Epithelial cell of umbilical artery (primary cell): ENCODE measurements at places on chromosomes 11 and 22. TPM values are rescaled to one million over a fixed set of nuclear protein-coding genes. Genes with fewer than 3 reads are reported as not detected.

ZNRD2 gene
- total RNA-seq: 37.5 and 92.2 TPM in 2 replicates

OR52I2 gene
- total RNA-seq: not detected in 2 replicates

CCDC88B gene
- 1.3 and 1.7 TPM in 2 replicates for total RNA-seq

OR8K1 gene
- total RNA-seq: not detected in 2 replicates

PRR5L gene
- 11.0 and 12.9 TPM in 2 replicates for total RNA-seq

SHANK2 gene
- total RNA-seq: not detected in 2 replicates

USP2 gene
- 0.15 and 0.32 TPM in 2 replicates for total RNA-seq

SULT4A1 gene
- total RNA-seq: 0.32 TPM in 1 of 2 replicates, not detected in the other

TAGLN gene
- total RNA-seq: 38.8 and 46.1 TPM in 2 replicates

C11orf91 gene
- 0.32 TPM in 1 of 2 replicates, not detected in the other for total RNA-seq

OR2AG1 gene
- not detected in 2 replicates for total RNA-seq

IRAG1 gene
- total RNA-seq: under 0.01 and 0.46 TPM in 2 replicates

KRTAP5-7 gene
- not detected in 2 replicates for total RNA-seq

GRM5 gene
- total RNA-seq: under 0.01 TPM in 2 replicates

GPHA2 gene
- total RNA-seq: not detected in 2 replicates

CHRDL2 gene
- not detected in 2 replicates for total RNA-seq

OR6A2 gene
- total RNA-seq: under 0.01 and 0.46 TPM in 2 replicates

PITPNB gene
- total RNA-seq: 27.3 and 43.8 TPM in 2 replicates

FAM111B gene
- total RNA-seq: 15.6 and 26.0 TPM in 2 replicates

KCNQ1OT1 gene
- 0.65 and 1.5 TPM in 2 replicates for total RNA-seq

OR52N5 gene
- total RNA-seq: not detected in 2 replicates

ART1 gene
- not detected in 2 replicates for total RNA-seq

FAT3 gene
- total RNA-seq: under 0.01 TPM in 2 replicates

JAM3 gene
- 114 and 160 TPM in 2 replicates for total RNA-seq

OR8G5 gene
- not detected in 2 replicates for total RNA-seq

F2 gene
- total RNA-seq: not detected in 2 replicates

DRD4 gene
- not detected in 2 replicates for total RNA-seq

CD3E gene
- total RNA-seq: not detected in 2 replicates

PHF21B gene
- 0.32 TPM in 1 of 2 replicates, not detected in the other for total RNA-seq

UVRAG gene
- 48.1 and 69.5 TPM in 2 replicates for total RNA-seq

C11orf24 gene
- 9.3 and 10.7 TPM in 2 replicates for total RNA-seq

MRPL49 gene
- total RNA-seq: 27.6 and 32.4 TPM in 2 replicates

C22orf42 gene
- not detected in 2 replicates for total RNA-seq

TENM4 gene
- total RNA-seq: under 0.01 and 2.3 TPM in 2 replicates

KRTAP5-8 gene
- total RNA-seq: not detected in 2 replicates

CALCA gene
- not detected in 2 replicates for total RNA-seq

RBMXL2 gene
- total RNA-seq: under 0.01 TPM in 1 of 2 replicates, not detected in the other

RAC2 gene
- total RNA-seq: 8.8 and 19.5 TPM in 2 replicates

SLCO2B1 gene
- total RNA-seq: 0.30 TPM in 1 of 2 replicates, not detected in the other

CCDC116 gene
- 0.15 TPM in 1 of 2 replicates, not detected in the other for total RNA-seq

SLC22A25 gene
- total RNA-seq: not detected in 2 replicates

CAPN5 gene
- 8.1 TPM in 2 replicates for total RNA-seq

C11orf58 gene
- total RNA-seq: 230 and 239 TPM in 2 replicates

SCN4B gene
- total RNA-seq: under 0.01 and 0.15 TPM in 2 replicates

OR2AG2 gene
- under 0.01 and 0.15 TPM in 2 replicates for total RNA-seq

NOL12 gene
- total RNA-seq: 25.0 and 49.2 TPM in 2 replicates

RASSF10 gene
- under 0.01 TPM in 1 of 2 replicates, not detected in the other for total RNA-seq

MRGPRX3 gene
- not detected in 2 replicates for total RNA-seq

GTSE1 gene
- 7.5 and 10.6 TPM in 2 replicates for total RNA-seq

EFCAB6 gene
- total RNA-seq: 0.30 and 0.65 TPM in 2 replicates

SPCS2 gene
- total RNA-seq: 13.6 and 40.7 TPM in 2 replicates
